GM04503 (cell line): ENCODE measurements at places on chromosomes 4 and X.
A peak's percentile ranks its signal among the peaks of the same experiment; 100 is the strongest.

- DNase-seq = no peak
Observed at GRCh38 chrX:71873459-71873833, 37.2 kb upstream of the NHSL2 start.

GRCh38 chrX:98646351-98646750, 1762.6 kb downstream of the RPA4 start:
- no peak for DNase-seq

- DNase-seq = peak; percentile 80
Observed at GRCh38 chr4:186676531-186677161, 47.0 kb downstream of the FAT1 start.

DNA sequence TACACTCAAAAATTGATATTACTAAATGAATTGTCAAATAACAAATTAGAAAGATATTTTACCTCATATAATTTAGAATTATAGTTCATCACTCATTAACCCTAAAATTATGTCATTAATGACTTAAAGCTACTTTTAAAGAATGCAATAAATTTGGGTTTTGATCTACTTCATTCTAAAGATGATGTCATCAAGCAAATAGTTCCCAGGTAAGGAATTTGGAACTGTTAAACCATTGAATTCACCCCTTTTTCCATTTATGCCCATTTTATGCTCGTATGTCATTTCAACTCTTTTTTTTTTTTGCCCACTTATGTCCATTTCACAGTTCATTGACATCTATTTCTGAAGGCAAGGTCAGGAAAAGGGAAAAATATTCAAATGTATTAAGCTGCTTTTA, 135.5 kb downstream of the TLL1 start:
- no peak for DNase-seq

- peak; percentile 19 for DNase-seq
Observed at GRCh38 chr4:139419388-139419914, 34.5 kb upstream of the RAB33B start.

DNA sequence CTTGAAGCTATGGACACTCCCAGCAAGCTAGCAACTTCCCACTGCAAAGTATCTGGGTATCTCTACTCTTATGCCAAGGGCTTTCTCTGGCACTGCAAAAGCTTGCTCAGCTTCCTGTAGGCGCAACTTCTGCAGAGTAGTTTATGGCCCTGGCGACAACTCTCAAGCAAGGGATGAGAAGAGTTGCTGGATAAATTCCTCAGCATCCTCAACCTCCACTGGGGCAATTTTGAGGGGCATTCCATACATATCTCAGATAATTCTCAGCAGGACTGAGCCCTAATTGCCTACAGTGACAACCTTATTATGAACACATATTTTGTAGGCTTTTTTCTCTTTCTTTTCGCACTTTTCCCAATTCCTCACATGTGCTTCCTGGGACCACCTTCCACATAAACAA, 31.2 kb upstream of the TAB3 start:
- no peak for DNase-seq

- DNase-seq = no peak
Observed at GRCh38 chrX:2679534-2680485, 11.3 kb upstream of the CD99 start.

GRCh38 chrX:105191878-105192277, 28.6 kb downstream of the TEX13A start:
- DNase-seq = no peak

DNA sequence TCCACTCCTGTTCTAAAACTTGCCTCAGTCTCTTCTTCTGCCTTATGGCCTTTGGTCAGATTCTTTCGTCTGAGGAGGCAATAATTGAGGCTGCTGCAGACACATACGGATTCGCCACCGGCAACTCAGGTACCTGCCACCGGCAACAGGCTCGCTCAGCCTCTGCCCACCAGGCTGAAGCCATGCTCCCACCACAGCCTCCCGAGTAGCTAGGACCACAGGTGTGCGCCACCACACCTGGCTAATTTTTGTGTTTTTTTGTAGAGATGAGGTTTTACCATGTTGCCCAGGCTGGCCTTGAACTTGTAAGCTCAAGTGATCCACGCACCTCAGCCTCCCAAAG, 26.6 kb downstream of the TNIP2 start:
- no peak for DNase-seq

GRCh38 chrX:70656304-70656703, 211.7 kb downstream of the DLG3 start:
- DNase-seq = no peak

DNA sequence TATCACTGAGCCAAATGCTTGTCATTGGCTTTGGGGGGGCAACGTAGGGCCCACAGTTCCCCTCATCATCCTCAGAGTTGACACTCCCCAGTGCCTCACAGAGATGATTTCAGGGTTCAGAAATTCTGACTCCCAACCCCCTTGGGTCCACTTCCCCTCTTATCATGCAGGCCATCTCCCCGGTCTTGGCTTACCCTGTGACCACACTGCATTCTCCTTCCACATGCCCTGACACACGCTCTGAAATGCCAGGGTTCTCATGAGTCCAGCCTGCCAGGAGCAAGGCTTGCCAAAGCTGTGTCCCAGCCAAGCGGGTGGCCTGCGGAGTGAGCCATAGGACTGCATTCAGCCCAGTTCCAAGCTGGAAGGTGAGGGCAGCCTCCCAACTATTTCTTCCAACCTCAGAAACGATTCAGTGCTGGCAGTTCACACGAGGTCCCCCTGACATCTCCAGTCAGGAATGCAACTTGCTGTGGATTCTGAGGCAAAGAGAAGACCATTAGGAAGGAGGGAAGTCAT, 101.2 kb downstream of the SMIM20 start:
- DNase-seq = peak; percentile 100

DNA sequence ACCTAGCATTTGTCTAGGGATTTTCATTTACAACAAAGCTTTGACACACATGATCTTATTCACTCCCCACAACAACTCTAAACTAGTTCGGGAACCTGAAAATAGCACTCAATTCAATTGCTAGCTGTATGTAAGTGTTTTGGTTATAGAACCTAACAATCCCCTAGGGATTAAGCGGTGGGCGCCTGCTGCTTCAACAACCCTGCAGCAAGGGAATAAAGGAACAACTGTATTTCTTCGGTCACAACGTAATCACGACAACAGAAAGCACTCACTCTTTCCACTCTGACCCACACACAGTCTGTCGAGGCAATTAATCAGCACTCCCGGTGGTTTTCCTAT, 674 bp upstream of the DIAPH2 start:
- DNase-seq = no peak

GRCh38 chr4:143616771-143617170, 83.7 kb downstream of the FREM3 start:
- no peak for DNase-seq

GRCh38 chr4:186823989-186824388, 100.3 kb upstream of the FAT1 start:
- no peak for DNase-seq

DNA sequence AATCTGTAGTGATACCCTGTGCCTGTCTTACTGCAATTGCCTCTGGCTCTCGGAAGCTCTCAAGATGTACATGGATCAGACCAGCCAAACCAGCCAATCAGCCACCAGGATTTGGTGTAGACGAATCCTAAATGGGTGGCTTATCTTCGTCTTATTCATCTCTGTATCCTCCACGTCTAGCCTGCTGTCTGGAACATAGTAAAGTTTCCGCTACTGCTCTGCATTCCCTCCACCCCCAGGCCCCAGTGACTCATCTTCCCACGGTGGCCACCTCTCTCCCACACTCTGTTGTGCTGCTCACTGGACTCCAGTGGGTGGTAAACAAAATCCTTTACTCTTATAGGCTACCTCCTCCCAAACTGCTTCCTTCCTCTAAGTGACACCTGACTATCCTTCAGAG, 37.8 kb downstream of the SEPTIN6 start:
- peak; percentile 11 for DNase-seq

DNA sequence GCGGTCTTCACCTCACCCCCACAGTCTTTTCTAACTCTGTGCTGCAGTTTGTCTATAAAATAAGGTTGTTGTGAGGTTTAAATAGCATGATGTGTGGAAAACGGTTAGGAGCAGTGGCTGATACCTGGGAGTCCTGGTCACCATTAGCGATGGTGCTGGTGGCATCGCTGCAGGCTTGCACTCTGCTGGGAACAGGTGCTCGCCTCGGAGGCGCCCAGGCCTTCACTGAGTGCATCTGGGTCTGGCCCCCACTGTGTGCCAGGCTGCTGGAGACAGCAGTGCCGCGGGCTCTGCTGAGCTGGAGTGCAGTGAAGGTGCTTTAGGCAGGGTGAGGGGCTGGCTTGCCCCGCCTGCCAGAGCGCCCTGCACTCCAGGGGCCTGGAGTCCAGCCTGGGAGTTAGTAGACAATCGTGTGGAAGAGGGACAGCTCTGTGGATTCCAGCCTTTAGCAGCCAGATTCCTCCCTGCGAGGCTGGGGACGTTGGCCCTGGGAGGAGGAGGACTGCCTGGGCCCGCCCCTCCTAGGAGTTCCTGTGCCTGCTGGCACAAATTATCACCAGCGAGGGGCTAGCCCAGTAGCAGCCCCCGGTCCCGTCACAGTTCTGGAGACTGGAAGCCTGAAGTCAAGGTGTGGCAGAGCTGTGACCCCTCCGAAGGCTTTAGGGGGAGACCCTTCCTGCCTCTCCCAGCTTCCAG, 7.3 kb downstream of the RGS12 start:
- no peak for DNase-seq

DNA sequence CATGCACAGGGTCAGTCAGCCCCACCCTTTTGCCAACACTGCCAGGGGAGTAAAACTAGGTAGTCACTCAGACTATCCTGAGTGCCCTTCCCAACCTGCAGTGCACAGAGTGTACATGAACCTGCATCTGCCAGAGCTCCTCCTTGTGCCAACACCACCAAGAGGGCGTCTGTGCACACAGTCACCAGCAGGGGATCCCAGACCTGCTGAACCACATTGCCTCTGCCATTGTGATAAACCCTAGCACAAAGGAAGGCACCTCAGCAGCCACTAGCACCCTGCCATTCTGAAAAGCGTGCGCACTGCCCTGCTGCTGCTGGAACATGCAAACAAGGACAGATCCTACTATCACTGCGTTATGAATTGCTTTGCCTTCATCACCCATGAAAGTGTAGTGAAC, 247.8 kb upstream of the POU3F4 start:
- no peak for DNase-seq

DNA sequence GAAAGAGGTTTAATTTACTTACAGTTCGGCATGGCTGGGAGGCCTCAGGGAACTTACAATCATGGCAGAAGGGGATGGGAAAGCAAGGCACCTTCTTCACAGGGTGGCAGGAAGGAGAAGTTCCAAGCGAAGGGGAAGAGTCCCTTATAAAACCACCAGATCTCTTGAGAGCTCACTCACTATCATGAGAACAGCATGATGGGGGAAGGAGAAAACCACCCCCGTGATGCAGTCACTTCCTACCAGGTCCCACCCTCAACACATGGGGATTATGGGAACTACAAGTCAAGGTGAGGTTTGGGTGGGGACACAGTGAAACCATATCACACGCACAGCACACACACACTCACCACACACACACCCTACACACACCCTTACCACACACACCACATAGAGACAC, 104.3 kb downstream of the DCTD start:
- no peak for DNase-seq

GRCh38 chrX:77119706-77120105, 327.5 kb upstream of the FGF16 start:
- no peak for DNase-seq

- DNase-seq = no peak
Observed at GRCh38 chr4:91846233-91846632, 457.5 kb upstream of the GRID2 start.

- no peak for DNase-seq
Observed at GRCh38 chr4:136369073-136369472, 1163.2 kb downstream of the PCDH18 start.

DNA sequence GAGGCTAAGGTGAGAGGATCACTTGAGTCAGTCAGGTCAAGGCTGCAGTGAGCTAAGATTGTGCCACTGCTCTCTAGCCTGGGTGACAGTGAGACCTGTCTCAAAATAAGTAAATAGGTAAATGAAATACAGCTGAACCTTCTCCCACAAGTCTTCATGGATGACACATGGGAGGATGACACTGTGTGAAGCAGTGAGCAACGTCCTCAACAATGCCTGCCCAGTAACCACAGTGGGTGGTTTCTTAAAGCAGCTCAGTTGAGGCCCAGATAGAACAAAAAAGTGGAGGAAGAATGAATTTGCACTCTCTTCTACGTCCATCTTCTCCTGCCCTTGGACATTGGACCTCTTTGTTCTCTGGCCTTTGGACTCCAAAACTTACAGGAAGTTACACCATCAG, 52.7 kb downstream of the MSX1 start:
- no peak for DNase-seq

- no peak for DNase-seq
Observed at GRCh38 chrX:116238567-116239255, 68.2 kb downstream of the AGTR2 start.

GRCh38 chr4:86356425-86357210, 3.2 kb downstream of the MAPK10 start:
- no peak for DNase-seq

GRCh38 chr4:158580064-158580463, 58.4 kb downstream of the RXFP1 start:
- DNase-seq = no peak

DNA sequence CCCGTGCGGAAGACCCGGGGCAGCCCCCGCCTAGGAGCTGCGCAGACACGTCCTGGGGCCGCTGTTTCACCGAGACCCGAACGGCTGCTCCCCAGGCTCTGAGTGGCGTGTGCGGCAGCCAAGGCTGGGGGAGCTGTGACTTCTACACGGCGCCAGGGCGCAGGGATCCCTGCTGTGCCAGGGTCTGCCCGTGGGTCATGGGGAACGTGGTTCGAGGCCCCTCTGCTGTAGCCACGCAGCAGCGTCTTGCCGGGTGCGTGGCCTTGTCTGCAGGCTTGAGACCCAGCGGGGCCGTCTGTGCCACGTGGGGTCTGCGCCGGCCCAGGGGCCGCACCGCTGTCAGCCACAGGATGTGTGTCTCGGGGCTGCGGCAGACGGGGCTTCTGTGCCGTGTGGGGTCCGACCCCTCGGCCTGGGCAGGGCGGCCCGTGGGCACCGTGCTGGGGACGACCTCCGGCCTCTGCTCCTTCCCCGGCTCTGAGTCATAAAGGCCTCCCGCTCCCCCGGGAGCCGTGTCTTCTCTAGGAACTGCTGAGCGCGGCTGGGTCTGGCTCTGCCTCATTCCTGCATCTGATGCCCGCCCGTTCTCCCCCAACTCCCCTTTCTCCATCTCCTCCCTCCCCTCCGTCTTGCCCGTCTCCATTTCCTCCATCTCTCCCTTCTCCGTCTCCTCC, 12.7 kb upstream of the GTPBP6 start:
- DNase-seq = no peak

- no peak for DNase-seq
Observed at GRCh38 chr4:14568351-14568750, 433.9 kb upstream of the CPEB2 start.

DNA sequence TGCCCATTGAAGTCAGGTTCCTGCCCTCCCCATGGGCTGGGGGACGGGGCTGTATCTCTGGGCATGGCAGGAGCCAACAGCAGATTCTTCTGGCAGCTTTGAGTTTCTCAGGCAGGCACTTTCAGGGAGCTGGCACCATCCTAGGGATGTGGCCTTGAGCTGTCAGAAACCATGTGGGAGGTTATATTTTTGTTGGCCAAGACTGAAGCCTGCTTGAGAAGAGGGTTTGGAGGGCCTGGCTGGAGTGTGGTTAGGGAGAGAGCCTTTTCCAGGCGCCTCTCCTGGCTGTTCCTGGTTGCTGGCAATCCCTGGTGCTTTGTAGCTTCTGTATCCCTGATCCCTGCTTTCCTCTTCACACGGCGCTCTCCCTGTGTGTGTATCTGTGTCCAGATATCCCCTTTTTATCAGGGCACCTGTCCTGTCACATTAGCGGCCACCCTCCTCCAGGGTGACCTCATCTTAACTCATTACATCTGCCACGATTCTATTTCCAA, 30.6 kb upstream of the SORCS2 start:
- DNase-seq = no peak
